Stimulated activated CD4-positive, alpha-beta T cell treated with anti-CD3 and anti-CD28 coated beads, Interleukin-12 subunit alpha, Interleukin-12 subunit beta, amount 100 ng/mL, for 48 hours (primary cell): ENCODE measurements at places on chromosomes 1 and 21.

- no peak for DNase-seq
These were observed 5.8 kb upstream of the PLA2G2D start for GRCh38 chr1:20125100-20125499.

GRCh38 chr1:223125766-223126165, 17.3 kb downstream of the TLR5 start:
- no peak for DNase-seq

- no peak for DNase-seq
These were observed 70.4 kb upstream of the BACH1 start for GRCh38 chr21:29228306-29228705.

- no peak for DNase-seq
These were observed 46.2 kb downstream of the DISP1 start for GRCh38 chr1:222861062-222861461.

GRCh38 chr1:117169871-117170596, 40.7 kb downstream of the VTCN1 start:
- DNase-seq, result no peak
